Chondrocyte (in vitro differentiated cells): ENCODE measurements at places on chromosomes 4 and X.

DNA sequence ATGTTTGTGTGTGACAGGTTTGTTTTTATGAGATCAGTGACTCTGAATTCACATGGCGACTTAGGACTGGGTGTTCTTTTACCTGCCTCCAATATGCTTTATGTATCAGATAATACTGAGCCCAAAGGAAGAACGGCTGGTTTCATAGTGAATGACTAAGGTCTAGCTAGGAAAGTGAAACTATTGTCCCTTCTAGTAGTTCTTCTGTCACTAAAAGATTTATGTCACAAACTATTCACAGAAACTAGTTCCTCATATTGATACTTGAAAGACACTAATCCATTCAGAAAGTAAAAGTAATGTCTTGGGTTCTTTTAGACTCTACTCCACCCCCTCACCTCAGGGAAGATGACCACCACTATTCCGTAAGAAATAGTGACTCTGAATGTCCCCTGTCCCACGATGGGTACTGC is 81.7 kb downstream of the EGF start:
- DNase-seq = no peak

DNA sequence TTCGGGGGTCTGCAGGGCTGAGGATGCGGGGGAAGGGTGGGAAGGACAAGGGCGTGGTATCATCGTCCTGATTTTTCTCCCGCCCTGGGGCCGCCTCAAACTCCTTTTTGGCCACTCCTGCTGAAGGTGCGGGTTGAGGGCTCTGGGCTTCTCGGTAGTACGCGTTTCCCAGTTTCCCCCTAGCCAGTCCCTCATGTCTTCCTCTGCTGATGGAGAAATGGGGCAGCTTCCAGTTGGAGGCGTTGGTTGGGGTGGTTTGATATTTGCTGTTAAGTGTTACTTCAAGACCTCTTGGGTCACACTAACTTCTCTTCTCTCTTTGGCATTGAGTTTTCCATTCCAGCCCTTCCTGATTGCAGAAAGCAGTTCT is 482 bp downstream of the GSTCD start:
- no peak for DNase-seq

- DNase-seq = no peak
Observed at GRCh38 chr4:123133397-123134050, 211.1 kb upstream of the NUDT6 start.

- DNase-seq = no peak
Observed at GRCh38 chrX:3134316-3134945, 93.2 kb downstream of the ARSF start.

GRCh38 chr4:118834070-118834469 is 1.9 kb downstream of the SEC24D start:
- no peak for DNase-seq

- DNase-seq = no peak
Observed at GRCh38 chr4:141654098-141654497, 17.7 kb downstream of the IL15 start.

DNA sequence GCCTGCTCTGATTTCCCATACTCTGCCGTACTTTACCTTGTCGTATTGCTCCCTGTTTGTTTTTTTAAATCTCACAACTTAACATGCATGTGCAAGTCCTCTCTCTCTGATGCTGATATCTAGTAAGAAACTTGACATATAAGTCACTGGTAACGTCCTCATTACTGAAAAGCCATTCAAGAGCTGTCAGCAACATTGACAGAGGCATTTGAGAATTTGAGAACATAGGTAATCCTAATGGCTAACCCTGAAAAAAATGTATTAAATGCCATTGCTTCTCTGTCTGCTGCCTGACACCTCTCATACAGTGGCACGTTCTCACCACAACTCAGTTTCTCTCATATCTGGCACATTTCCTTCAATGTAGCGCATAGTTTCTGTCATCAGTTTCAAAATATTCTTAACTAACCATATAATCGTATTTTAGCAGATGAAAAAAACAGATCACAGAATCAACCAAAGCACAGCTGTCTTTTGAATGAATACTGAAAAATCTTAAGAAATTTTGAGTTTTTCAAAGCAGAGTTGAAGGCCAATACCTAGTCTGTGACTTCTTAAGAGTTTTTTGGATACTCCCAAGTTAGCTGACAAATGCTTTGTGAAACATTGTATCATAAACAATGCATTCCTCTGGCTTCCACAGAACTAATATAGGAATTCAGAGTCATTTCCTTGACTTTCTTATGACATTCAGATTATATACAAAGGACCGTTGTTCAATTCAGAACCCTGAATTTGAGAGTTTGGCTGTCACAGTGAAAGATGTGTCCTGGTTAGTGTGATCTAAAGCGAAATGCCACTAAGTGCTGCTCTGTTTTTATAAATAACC is 996.4 kb downstream of the C4orf33 start:
- no peak for DNase-seq

- no peak for DNase-seq
Observed at GRCh38 chrX:42530027-42530426, 247.9 kb downstream of the PPP1R2C start.

- DNase-seq = no peak
Observed at GRCh38 chr4:99827454-99827853, 10.8 kb downstream of the DAPP1 start.

GRCh38 chrX:30935985-30936384 is 46.9 kb upstream of the TAB3 start:
- DNase-seq = no peak

- no peak for DNase-seq
Observed at GRCh38 chr4:172992648-172993378, 175.8 kb upstream of the GALNT7 start.

GRCh38 chrX:107272431-107272921 is 66.1 kb downstream of the DNAAF6 start:
- DNase-seq = no peak

DNA sequence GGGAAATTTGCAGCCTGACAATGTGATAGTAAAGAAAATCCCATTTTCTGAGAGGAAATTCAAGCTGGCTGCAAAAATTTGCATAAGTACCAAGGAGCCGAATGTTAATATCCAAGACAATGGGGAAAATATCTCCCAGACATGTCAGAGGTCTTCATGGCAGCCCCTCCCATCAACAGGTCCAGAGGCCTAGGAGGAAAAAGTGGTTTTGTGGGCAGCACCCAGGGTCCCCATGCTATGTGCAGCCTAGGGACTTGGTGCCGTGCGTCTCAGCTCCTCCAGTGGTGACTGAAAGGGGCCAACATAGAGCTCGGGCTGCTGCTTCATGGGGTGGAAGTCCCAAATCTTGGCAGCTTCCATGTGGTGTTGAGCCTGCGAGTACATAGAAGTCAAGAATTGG is 6.3 kb upstream of the UGDH start:
- no peak for DNase-seq

GRCh38 chr4:11081006-11081405 is 347.7 kb downstream of the HS3ST1 start:
- DNase-seq = no peak

- no peak for DNase-seq
Observed at GRCh38 chr4:169640261-169640870, 20.0 kb downstream of the CLCN3 start.

DNA sequence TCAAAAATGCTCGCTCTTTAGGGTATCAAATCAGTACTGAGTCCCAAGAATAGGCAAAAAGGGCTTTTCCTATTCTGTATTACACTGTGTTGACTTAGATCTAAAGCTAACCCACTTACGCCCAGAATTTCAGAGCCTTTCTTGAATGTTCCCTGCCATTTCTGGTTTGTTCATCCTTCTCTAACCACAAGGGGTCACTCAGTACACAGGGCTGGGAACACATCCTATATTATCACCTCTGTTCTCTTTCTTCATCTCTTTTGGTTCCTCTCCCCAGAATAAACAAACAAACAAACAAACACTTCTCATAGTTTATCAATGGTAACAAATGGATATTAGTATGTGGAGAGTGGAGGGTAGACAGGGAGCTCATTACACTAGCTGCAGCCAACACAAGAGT is 25.5 kb upstream of the MORC4 start:
- no peak for DNase-seq

- DNase-seq = peak; percentile 77
Observed at GRCh38 chrX:63784902-63785707, at the start of gene ARHGEF9. ARHGEF9 (minus strand) TSS chrX:63785214; CDS start chrX:63785145, 69 bp downstream.

- no peak for DNase-seq
Observed at GRCh38 chr4:104728380-104729122, 233.9 kb upstream of the CXXC4 start.

DNA sequence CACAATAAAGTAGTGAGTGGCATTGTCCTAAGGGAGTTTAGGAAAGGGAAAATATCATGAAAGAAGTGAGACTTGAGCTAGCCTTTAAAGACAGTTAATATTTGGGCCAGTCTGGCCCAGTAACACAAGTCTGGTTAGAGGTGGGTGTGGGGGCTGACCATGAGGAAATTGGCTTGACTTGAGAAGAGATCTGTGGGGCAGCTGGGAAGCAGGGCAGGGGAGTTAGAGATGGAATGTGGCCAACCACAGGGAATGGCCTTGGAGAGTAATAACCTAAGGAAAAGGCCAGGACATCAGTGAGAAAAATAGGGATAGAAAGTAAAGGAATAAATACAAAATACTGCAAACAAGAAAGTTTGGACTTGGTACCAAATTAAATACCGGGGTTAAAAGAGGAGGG is 71.3 kb downstream of the CLCN5 start:
- no peak for DNase-seq

DNA sequence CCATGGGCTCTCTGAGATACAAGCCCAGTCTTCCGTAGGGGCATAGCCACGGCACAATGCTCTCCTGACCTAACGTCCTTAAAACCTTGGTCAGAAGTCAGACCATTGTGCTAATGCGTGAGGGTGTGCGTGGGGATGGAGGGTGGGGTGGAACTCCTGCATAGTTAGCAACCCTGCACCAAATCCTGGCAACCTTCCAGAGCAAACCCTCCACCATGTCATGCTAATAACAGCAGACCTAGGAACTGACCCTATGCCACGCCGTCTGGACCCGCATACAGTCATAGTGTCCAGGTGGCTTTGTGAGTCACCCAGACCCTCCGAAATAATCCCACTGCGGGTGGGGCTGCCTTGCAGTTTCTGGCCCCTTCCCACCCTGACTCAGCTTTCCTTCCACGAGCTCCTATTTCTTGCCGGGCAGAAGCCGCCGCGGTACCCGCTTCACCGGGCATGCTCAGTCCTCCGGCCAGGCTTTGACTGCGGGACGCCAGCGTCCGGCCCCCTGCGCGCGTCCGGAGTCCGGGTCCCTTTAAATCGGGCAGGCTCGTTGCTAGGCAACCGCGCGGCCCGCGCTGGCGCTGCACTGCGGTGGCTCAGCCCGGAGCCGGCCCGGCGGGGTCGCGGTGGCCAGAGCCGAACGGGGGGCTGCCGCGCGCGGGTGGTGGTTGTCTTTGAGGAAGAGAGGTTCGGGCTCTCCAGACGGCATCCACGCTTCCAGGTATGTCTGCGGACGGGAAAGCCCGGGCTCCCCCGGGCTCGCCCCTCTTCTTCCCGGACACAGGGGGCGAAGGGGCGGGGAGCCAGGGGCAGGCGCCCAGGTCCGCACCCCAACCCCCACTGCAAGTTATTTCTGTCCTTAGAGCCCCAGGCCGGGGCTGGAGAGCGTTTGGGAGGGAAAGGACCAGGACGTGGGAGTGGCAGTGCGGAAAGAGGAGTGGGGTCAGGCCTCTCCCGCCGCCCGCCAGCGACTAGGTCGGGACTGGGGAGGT is at the start of gene CCDC160:
TSS of gene CCDC160 (plus strand) at position 557 of the 989 bp plus-strand sequence. CDS start 7,619 bp downstream, outside the sequence.
- peak; percentile 91 for DNase-seq

- no peak for DNase-seq
Observed at GRCh38 chr4:8061145-8061544, 97.5 kb downstream of the ABLIM2 start.

DNA sequence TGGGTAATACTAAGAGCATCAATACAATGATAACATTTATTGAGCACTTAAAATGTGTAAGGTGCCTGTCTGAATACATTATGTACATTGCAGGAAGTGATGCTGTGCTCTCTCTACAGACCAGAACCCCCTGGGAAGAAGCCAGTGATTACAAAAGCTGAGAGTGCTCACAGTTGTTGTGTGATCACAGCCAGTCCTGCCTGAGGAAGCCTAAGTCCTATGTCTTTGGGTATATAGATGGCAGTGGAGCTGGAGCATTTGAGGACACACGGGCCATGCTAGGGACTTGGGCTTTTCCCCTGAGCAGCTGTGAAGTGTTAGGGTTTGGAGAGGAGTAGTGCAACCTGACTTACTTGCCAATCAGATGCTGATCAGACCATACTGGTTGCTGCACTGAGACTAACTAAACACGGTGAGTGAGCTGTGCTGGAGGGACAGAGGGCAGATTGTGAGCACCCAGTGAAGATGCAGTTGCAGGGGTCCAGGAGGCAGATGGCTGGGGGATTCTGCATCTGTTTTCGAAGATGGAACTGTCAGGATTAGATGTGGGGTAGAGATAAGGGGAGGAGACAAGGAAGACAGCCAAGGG is 60.8 kb upstream of the TBC1D14 start:
- DNase-seq = no peak

DNA sequence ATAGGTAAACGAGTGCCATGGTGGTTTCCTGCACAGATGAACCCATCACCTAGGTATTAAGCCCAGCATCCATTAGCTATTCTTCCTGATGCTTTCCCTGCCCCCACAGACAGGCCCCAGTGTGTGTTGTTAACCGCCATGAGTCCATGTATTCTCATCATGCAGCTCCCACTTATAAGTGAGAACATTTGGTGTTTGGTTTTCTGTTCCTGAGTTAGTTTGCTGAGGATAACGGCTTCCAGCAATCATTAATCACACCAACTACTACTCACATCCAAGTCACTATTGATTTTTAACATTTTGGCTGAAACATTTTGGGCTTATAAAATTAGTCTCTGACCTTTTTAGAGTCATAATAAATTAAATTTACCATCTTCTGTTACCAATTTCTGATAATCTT is 205.3 kb downstream of the SPOCK3 start:
- no peak for DNase-seq

GRCh38 chr4:26206339-26206738 is 114.5 kb upstream of the RBPJ start:
- DNase-seq = no peak

- no peak for DNase-seq
Observed at GRCh38 chr4:145505995-145506394, 24.3 kb downstream of the SMAD1 start.

DNA sequence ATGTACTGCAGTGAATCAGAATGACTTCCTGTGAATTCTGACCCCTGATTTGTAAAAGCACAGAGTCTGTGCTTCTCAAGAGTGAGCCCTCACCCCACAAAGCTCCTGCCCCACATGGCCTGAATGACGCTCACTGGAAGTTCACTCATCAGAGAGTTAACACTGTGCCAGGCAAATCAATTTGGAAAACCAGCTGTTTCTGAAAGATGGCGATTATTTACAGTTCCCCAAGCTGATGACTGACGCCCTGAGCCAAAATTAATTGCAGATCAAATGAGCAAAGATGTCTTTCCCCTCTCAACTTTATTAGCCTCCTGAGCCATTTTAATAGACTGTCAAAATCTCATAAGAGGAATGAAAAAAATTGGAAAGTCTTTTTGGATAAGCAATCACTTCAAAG is 118.0 kb downstream of the SLC2A9 start:
- no peak for DNase-seq
